ENCODE measurements at places on chromosomes 13 and 19. TPM values are rescaled to one million over a fixed set of nuclear protein-coding genes. Genes with fewer than 3 reads are reported as not detected.

ZNF14 gene
- total RNA-seq, result 4.8 TPM

RNF6 gene
- total RNA-seq, result 27.0 TPM

DNA sequence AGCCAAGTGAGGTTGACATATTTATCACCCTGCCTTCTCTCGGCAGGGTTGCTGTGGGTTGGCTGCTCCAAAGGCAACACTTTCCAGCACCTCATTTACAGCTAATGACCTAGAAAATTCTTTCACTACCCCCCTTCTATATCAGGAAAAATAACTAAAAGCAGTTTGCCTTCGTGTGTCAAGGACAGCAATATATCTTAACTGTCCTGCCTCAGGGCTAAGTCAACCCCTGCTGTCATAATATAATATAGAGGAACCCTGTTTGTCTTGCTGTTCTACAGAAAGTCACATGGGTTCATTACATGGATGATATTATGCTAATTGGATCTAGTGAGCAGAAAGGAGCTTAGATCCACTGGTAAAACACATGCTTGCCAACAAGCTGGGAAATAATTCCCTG lies 28.1 kb upstream of the USP12 start:
- H3K4me3 ChIP-seq, result no peak overlapping the region
- H3K4me1 ChIP-seq, result peaks cover 5% of the 10 kb centered on the region
- no peak overlapping the region for H3K27ac ChIP-seq

MISP3 gene
- total RNA-seq, result 10.8 TPM

DNA sequence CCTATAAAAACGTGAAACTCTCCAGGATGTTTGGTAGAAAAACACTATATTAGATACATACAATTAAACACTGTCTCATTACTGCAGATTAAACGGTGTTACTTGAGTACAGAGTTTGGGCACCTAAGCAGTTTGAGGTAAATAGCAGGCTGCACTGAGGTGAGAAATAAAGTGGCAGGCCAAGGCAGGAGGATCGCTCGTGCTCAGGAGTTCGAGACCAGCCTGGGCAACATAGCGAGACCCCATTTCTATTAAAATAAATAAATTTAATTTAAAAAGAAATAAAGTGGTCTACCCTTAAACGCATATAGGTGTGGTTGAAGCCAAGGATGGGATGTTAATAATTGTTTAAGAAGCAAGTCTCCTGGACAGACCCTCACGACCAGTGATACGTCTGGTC lies 1.2 kb downstream of the PSPC1 start:
- no peaks in the 10 kb centered on the region for H3K36me3 ChIP-seq
- H3K4me1 ChIP-seq, result peaks cover 19% of the 10 kb centered on the region
- H3K27me3 ChIP-seq, result no peaks in the 10 kb centered on the region
- H3K27ac ChIP-seq, result peak overlapping the region; percentile 98

GRCh38 chr19:15563325-15563794 lies 51.7 kb upstream of the CYP4F8 start:
- H3K4me3 ChIP-seq, result no peak overlapping the region
- no peaks in the 10 kb centered on the region for H3K4me1 ChIP-seq
- no peak overlapping the region for H3K27ac ChIP-seq
- H3K27me3 ChIP-seq, result peaks cover 67% of the 10 kb centered on the region
- DNase-seq, result peak; percentile 28

- no peaks in the 10 kb centered on the region for H3K27me3 ChIP-seq
- DNase-seq, result no peak
- peaks cover 5% of the 10 kb centered on the region for H3K4me1 ChIP-seq
- no peak overlapping the region for H3K27ac ChIP-seq
- peaks cover 26% of the 10 kb centered on the region for H3K36me3 ChIP-seq
Measured at GRCh38 chr19:24101459-24102115, 14.6 kb downstream of the ZNF254 start.
